Articular chondrocyte of knee joint (primary cell): ENCODE measurements at places on chromosomes 5 and 9. TPM values are rescaled to one million over a fixed set of nuclear protein-coding genes. Genes with fewer than 3 reads are reported as not detected.

LCN15 gene
- total RNA-seq = not detected in 2 replicates

GRM6 gene
- total RNA-seq = not detected in 2 replicates

SNAPC4 gene
- 5.7 and 7.2 TPM in 2 replicates for total RNA-seq

TTLL11 gene
- 6.4 and 6.7 TPM in 2 replicates for total RNA-seq

STKLD1 gene
- total RNA-seq = 0.32 and 1.3 TPM in 2 replicates

S1PR3 gene
- 10.5 and 16.6 TPM in 2 replicates for total RNA-seq
